ENCODE measurements at places on chromosomes 16 and 17. TPM values are rescaled to one million over a fixed set of nuclear protein-coding genes. Genes with fewer than 3 reads are reported as not detected.

The AIPL1 gene
- not detected for total RNA-seq

The CD300LF gene
- 2.5 TPM for total RNA-seq

The COQ7 gene
- total RNA-seq, result 29.7 TPM

The CBFA2T3 gene
- total RNA-seq, result 11.2 TPM

The TOM1L2 gene
- 119 TPM for total RNA-seq

The ENPP7 gene
- 0.18 TPM for total RNA-seq

The CBLN1 gene
- total RNA-seq, result 0.26 TPM

The METTL9 gene
- total RNA-seq, result 80.3 TPM

The TBC1D3K gene
- total RNA-seq, result not detected

The TLCD3A gene
- 38.3 TPM for total RNA-seq

The MYOCD gene
- 28.2 TPM for total RNA-seq

The CACNA1G gene
- 0.36 TPM for total RNA-seq

The KRTAP3-2 gene
- total RNA-seq, result not detected

The FOXL1 gene
- total RNA-seq, result 10.9 TPM

The MSRB1 gene
- 27.2 TPM for total RNA-seq

The NKD1 gene
- 27.8 TPM for total RNA-seq

The NPIPA5 gene
- total RNA-seq, result 15.6 TPM

The ADCY7 gene
- 18.6 TPM for total RNA-seq

The PITPNC1 gene
- total RNA-seq, result 32.1 TPM

The CA4 gene
- total RNA-seq, result 1.5 TPM

The MGAT5B gene
- 1.7 TPM for total RNA-seq

The CCDC200 gene
- not detected for total RNA-seq

The ITGA2B gene
- total RNA-seq, result 1.1 TPM

The ZNF624 gene
- total RNA-seq, result 8.7 TPM

The SPAG7 gene
- total RNA-seq, result 66.4 TPM

The TEKT5 gene
- total RNA-seq, result 8.0 TPM

The CRHR1 gene
- not detected for total RNA-seq

The CCDC78 gene
- total RNA-seq, result 5.3 TPM

The SRL gene
- 10.1 TPM for total RNA-seq

The CEP112 gene
- 18.0 TPM for total RNA-seq

The DPEP3 gene
- not detected for total RNA-seq

The SYNGR3 gene
- total RNA-seq, result 0.86 TPM

The CCL4 gene
- total RNA-seq, result 6.1 TPM

The LHX1 gene
- total RNA-seq, result not detected

The PNMT gene
- 7.1 TPM for total RNA-seq

All from ureter (tissue), 1 donor.